Hippocampal formation (tissue), 2 donors: ENCODE measurements at places on chromosomes 2 and 18.

- DNase-seq: no peak
Measured at GRCh38 chr18:13481820-13482617, 244.3 kb downstream of the FAM210A start.

DNA sequence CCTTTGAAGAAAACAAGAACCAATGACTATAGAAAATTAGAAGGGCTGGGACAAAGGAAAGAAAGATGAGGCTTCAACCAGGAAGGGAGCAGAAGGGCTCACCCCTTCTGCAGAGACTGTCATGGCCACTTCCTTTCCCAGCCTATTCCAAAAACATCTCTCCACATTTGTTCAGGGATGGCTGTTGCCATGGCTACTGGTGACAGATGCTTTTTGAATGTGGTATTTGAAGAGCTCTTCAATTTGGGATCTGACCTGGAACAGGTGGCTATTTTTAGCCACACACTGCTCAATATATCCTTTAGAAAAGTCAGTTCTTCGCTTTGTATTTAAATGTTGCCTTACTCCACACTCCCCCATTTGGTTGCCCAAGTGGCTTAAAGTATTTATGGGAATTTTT is 64.1 kb upstream of the LCLAT1 start:
- DNase-seq: no peak

DNA sequence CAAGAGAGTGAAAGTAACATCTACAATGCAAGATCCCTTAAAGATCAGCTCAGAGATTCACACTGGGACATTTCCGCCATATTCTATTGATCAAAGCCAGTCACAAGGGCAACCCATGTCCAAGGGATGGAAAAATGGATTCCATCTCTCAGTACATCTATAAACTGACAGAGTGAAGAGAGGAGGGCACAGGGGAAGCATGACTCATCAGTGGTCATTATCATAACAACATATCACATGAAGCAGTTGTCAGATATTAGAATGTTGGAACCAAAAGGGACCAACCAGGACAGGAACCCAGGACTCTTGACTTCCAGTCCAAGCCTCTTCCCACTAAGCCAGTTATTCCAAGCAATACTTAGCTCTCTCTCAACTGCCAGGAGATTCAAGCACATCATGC is 54.9 kb upstream of the IGFBP2 start:
- no peak for DNase-seq

- no peak for DNase-seq
Measured at GRCh38 chr2:62814123-62814522, 108.6 kb downstream of the EHBP1 start.

- no peak for DNase-seq
Measured at GRCh38 chr2:168090366-168091135, 156.8 kb downstream of the STK39 start.

GRCh38 chr2:128599700-128600099 is 281.0 kb upstream of the HS6ST1 start:
- DNase-seq: no peak

DNA sequence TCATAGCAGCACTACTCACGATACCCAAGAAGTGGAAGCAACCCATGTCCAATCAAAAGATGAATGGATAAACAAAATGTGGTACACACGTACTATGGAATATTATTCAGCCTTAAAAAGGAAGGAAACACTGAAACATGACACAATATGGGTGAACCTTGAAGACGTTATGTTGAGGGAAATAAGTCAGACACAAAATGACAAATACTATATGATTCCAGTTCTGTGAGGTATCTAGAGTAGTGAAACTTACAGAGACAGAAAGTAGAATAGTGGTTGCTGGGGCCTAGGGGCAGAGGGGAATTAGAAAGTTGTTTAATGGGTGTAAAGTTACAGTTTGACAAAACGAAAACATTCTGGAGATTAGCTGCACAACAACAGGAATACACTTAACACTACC is 24.7 kb downstream of the TLK1 start:
- no peak for DNase-seq

DNA sequence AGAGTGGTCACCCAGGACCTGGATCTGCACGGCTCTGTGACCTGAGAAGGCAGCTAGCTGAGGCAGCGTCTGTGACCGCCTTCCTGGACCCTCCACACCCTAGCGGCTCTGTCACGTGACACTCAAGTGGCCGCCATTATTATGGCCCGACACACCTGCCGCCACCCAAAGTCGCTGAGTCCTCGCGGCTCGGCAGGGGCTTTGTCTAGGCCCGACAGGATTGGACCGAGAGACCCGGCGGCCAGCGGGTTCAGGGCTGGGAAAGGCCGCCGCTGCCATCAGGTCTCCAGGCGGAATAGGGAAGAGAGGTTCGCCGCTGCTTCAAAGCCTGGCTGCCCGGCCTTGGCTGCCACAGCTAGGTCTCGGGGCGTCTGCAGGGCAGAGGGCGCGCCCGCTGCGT is 1162.5 kb upstream of the LRRTM1 start:
- no peak for DNase-seq

DNA sequence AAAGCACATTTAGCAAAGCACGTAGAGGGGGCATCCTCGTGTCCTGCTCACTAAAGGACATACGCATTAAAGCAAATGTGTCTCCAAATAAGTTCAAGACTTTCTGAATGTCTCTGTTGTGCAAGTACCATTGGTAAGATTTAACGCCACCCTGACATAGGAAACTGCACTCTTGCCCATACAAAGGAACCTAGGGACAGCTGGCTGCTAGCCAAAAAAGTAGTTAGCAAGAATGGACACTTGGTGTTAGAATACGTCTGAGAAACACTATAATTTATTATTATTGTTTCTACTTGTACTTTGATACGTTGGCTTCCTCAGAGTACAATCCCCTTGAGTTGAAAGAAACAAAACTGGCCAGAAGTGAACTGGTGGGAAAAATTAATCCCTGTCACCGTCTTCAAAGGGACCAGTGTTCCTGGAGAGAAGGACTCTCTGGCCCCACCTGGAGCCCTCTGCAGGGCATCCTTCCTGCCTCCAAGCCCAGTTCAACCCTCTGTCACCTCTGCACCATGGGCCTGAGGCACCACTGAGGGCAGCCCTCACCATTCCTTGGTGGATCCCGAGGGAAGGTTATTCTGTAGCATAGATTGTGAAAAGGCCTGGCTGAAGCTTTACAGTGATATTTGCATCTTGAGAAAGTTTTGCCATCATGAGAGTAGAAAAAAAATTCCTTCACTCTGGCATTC is 51.4 kb upstream of the APCDD1 start:
- DNase-seq: no peak
